ENCODE measurements at places on chromosomes 5 and 9.

DNA sequence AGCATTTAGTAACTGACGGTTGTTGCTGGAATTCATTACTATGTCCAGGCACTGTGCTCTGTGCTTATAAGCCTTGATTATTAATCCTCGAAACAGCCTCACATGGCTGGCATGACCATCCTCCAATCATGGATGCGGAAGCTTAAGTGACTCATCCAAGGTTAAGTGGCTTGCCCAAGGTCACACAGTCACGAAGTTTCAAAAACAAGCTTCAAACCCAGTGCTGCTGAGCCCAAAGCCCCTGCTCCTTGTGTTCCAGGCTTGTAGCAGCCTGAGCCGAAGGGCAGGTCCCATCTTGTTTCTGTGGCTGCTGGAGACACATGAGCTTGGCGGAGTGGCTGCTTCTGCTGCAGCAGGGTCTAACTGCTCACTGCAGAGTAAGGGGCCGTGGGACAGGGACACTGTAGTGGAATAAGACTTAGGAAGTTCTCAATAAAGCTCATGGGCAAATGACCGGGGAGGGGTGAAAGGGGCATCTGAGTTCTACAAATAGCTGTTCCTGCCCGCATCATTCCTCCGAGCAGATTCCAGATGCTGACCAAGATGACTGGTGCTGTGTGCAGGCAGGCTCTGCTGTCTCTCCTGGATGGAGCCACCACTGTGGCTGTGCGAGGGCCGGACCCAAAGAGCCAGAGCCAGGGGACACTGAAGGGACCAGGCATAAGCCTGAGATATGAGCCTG lies 32.4 kb downstream of the WHRN start:
- no peak for DNase-seq

DNA sequence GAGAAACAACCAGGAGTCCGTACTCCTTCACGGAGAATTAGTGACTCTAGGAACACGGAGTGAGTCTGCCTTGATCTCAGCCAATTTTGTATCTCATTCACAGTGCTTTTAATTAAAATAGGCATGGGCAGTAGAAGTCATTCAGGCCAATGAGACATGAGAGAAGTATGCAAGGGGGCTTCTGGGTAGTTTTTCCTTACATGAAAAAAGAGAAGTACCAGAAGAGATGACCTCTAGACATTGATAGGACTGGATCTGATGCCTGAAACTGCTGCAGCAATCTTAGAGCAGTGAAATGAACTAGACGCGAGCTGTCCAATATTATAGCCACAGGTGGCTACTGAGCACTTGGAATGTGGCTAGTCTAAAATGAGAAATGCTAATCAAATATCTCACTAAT lies 187.7 kb upstream of the TLE4 start:
- no peak for DNase-seq

DNA sequence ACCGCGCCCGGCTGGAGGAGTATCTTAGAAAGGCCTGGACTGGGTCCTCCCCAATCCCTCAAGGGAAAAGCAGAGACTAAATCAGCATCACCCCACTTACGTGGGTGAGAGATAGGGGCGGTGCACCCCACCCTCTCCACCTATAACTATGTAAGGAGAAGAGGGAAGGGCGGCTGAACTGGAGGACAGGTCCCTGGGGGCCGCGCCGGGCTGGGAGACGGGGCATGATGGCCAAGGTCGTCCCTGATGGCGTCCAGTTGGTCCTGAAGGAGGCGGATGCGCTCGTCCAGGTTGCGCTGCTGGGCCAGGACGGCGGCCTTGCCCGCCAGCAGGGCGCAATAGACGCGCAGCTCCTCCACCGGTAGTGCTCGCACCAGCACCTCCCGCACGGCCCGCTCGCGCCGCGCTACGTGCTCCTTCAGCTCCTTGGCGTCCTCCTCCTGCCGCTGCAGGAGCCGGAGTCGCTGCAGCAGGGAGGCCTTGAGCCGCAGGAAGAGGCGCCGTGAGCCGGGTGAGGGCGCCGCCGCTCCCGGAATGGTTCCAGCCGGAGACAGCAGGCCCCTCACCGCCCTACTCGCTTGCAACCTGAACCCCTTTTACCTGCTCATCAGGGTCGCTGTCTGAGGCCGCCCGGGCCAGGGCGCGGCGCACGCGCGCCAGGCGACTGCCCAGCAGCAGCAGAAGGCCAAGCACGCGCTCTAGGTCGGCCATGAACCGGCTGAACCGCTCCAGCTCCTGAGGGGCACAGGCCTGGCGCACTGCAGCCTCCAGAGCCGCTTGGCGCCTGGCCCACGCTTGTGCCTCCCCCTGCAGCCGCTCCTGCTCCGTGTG lies 7.6 kb downstream of the SHROOM1 start:
- no peak for DNase-seq

DNA sequence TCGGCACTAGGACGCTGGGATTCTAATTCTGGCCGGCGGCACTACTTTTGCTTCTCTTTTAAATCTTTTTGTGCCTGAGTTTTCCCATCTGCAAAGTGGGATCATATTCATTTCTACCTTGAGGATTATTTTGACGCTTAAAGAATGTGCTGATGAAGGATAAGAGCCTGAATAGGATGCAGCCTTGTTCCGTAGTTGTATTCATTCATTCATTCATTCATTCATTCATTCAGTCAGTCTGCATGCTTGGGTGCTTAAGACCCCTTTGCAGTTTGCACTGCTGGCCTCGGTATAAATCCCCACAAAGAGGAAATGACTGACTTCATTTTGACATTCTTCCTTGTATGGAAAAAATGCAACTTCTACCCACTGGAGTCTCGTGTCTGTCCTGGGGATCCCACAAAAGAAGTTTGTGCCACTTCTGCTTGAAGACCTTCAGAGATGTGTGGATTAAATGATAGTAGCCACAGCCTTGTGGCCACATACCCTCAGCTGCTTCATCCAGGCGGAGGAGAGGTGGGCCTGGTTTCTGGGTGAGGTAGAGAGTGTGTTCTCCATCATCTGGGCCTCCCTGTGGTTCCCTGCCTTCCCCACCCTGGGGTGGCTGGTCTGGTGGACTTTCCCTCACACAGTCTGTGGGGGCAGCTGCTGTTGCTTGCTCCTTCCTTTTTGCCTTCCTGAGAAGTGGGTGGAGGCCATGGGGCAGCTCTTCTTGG lies 62.6 kb downstream of the PPARGC1B start:
- no peak for DNase-seq

GRCh38 chr9:84278130-84278529 lies 62.4 kb downstream of the SLC28A3 start:
- no peak for DNase-seq

DNA sequence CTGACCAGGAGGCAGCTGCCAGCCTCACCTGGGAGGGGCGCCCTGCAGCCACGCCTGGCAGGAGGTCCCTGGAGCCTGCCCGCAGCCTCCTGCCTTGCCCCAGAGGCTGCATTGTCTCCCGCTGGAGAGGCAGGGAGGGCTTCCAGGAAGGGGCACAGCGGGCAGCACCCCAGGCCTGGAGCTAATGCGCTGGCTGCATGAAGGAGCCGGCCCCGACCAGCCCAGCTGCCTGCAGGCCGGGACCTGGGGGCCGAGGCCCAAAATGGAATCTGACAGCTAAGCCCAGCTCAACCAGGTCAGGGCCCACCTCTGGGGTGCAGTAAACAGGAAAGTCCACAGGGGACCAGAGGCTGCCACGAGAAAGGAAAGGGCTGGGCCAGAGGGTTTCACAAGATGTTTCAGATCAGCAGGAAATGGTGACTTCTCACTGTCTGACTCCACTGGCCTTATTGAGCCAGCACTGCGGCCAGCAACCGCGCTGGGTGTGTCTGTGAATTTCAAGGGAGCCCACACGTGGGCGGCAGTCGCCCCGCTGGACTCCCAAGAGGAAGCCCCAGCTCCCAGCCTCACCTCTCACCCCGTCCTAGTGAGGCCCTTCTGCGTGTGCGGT lies 18.6 kb upstream of the NOTCH1 start:
- no peak for DNase-seq

- DNase-seq, result no peak
Observed at GRCh38 chr5:66454186-66455078, 141.8 kb upstream of the MAST4 start.

DNA sequence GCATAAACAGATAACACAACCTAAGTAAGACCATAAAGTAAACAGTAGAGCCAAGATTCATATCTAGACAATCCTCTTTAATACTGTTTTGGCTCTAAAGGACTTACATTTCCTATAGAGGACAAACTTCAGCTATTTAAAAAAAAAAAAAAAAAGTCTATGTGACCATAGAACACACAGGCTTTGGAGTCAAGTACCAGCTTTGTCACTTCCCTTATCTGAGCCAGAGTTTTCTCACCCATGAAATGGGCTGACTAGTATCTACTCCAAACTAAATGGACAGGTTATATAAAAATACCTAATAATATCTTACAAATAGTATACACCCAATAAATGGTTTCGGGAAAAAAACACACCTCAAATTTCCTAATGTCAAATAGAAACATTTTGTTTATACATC lies 81.3 kb downstream of the STRBP start:
- no peak for DNase-seq

- no peak for DNase-seq
Observed at GRCh38 chr5:158880483-158881001, 219.2 kb downstream of the EBF1 start.

DNA sequence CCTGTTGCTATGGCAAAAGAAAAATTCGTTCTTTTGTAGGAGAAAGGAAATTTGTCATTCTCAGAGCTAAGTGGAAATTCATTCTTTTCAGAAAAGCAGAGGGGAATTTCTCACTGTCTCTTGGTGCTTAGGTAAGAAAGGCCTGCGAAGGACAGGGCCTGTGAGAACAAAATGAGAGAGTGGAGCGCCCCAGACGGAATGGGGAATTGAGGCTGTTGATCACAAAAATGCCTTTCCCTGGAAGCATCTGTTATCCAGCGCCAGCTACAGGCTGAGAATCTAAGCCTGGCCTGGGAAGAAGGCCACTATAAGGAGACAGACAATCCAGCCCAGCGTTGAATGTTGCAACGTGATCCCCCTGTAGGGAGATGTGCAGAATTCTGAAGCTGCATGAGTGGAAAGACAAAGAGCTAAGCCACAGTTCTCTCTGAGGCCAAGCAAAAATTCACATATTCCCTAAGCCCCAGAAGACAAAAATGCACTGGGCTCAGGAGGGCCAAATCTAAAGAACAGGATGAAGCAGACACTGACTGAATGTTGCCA lies 44.8 kb upstream of the CLK4 start:
- no peak for DNase-seq

DNA sequence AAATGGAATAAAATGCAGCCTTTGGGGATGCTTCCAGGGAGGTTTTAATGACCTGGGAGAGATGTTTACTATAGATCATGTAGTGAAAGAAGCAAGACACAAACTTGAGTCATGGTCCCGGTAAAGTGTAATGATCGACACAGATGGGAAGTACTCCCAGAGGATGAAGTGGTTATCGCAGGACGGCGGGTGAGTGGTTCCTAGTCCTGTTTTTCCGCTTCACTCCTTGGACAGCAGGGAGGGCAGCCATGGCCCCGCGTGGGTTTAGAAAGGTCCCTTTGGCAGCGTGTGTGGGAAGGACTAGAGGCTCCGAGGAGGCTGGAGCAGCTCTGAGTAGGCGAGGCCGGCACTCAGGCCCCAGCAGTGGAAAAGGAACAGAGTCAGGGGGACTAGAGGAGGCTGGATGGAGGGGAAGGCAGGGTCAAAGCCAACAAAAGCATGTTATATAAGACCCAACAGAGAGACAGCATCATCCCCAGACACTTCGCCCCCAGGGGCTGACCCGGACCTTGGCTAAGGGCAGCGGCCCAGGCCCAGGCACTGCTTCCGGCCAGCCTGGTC lies 49.2 kb upstream of the STXBP1 start:
- no peak for DNase-seq

- no peak for DNase-seq
Observed at GRCh38 chr9:90827181-90827871, 25.7 kb downstream of the SYK start.

DNA sequence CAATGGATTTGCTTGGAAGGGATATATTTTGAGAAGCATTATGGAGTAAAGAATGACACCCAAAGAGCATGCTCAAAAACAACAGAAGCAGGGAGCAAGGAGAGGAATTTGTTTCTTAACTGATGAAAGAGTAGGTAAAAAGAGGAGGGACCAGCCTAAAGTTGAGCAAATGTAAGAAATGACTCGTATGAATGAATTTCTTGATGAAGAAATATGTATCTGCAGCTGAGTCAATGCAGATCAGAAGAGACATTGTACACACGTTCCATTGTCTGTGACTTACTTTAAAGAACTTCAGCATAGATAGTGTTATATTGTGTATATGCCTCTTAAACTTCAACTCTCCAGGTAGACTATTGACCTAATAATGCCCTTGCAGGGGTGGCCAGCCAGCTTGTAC lies 112.7 kb upstream of the NREP start:
- DNase-seq, result no peak

Measured in breast epithelium (tissue), 4 donors.